ENCODE measurements at places on chromosomes 6 and 20.

DNA sequence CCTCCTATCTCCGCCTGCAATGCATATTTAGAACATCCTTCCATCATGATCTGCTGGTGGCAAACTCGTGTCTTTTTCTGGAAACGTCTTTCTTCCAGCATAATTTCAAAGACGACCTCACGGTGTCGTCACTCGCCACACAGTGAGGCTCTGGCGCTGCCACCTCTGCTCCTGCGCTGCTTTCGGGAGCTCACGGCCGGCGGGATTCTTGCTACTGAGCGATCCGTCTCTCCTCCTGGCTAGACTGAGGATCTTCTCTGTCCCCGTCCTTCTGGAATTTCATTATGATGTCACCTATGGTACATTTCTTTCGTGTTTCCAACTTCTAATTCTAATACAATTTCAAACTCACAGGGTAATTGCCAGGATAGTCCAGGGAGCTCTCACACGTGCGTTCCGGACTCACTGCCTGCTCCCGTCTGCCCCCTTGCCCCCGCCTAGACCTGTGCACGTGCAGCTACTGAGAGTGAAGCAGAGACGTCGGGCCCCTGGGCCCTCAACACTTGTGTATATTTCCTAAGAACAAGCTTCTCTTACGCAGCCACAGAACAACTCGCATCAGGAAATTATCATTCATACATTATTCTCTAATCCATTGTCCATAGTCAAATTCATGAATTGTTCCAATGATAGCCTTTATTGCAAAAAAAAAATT, 25.5 kb upstream of the HELZ2 start:
- no peak for DNase-seq

DNA sequence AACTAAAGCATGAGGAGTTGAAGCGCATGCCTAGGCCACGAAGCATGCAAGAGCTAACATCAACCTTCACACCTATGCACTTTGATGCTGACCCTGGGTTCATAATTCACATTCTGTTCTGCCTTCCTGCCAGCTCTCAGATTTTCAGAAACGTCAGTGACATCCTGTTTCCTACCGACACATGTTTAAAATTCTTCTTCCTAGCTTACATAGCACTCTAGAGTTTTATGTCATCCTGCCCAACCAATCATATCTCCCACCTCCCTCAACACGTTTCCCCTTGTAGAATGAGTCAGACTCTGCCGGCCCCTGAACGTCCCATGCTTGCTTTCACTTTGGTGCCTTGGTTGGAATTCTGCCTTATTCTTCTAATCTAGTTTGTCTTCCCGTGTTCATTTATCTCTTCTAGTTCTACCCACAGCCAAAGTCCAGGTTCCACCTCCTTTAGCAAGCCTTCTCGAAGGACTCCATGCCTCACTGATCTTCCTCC, 97.2 kb upstream of the MAP7 start:
- DNase-seq, result no peak

DNA sequence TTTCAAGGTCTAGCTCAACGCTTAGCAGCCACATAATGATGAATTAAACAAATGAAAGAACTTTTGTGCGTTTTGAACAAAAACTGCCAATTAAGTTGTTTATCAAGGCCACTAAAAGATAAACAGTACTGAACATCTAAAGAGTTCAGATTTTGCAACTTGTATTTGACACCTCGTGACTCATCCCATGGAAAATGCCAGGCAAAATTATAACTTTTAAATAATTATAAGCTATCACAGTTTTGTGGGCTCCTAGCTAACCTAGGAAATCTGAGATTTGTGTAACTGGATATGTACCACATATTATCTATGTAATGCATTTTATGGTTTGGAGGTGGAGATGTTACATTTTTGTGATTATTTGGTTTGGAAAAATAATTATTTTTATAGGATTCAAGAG, 9.6 kb upstream of the BAG2 start:
- no peak for DNase-seq

DNA sequence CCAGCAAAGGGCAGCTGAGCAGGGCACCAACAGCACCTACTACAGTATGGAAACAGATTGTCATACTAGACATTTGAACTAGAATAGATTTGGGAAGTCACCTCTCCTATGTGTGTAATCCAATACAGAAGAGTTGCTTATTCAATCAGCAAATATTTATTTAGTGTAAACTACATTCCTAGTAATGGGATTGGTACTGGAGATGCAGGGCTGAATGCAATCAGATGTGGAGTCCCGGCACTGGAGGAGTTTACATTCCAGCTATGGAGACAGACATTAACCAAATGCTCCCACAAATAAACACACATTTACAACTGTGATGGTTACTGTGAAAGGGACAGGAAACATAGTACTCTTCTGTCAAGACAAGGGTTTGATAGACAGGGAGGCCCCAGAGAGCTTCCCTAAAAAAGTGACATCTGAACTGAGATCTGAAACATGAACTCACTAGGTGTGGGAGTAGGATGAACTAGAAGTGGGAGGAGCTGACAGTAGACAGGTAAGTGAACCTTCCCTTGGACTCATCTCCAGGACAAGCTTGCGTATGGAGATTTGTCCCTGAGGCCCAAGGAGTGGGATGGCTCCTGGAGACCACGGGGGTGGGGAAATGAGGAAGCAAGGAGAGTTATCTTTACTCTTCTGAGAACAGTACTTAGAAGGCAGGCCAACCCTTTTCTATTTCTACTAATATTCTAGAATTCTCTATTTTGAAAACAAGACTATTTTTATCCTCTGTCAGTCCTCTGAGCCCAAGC, 420.5 kb downstream of the MAFB start:
- no peak for DNase-seq

DNA sequence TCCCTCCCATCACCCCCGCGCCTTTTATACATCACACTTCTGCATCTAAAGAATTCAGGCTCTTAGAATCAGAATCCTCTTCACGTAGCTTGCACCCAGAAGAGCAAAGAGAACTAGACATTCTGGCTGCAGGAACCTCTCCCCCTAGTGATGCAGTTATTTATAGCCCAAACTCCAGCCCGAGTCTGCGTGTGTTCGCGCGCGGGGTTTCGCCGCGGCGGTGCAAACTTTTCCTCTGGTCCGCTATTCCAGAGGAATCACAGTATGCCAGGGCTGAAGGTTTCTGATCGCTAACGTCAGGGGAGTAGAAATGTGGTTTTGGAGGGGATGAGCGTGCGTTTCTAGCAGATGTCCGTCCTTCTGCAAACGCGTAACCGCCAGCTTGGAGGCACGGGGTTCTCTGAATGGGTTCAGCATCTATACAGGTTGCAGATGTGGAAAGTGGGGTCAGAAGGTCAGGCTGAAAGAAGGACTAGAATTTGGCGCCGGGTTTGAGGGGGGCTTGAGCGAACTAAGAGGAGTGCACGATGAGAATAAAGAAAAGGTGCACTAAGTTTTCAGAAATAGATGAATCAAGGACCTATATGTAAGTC, 1.8 kb downstream of the EPHA7 start:
- DNase-seq, result no peak

- no peak for DNase-seq
These were observed 513.5 kb upstream of the JARID2 start for GRCh38 chr6:14732226-14732843.

- no peak for DNase-seq
These were observed 26.8 kb downstream of the ZBTB9 start for GRCh38 chr6:33481192-33481591.

DNA sequence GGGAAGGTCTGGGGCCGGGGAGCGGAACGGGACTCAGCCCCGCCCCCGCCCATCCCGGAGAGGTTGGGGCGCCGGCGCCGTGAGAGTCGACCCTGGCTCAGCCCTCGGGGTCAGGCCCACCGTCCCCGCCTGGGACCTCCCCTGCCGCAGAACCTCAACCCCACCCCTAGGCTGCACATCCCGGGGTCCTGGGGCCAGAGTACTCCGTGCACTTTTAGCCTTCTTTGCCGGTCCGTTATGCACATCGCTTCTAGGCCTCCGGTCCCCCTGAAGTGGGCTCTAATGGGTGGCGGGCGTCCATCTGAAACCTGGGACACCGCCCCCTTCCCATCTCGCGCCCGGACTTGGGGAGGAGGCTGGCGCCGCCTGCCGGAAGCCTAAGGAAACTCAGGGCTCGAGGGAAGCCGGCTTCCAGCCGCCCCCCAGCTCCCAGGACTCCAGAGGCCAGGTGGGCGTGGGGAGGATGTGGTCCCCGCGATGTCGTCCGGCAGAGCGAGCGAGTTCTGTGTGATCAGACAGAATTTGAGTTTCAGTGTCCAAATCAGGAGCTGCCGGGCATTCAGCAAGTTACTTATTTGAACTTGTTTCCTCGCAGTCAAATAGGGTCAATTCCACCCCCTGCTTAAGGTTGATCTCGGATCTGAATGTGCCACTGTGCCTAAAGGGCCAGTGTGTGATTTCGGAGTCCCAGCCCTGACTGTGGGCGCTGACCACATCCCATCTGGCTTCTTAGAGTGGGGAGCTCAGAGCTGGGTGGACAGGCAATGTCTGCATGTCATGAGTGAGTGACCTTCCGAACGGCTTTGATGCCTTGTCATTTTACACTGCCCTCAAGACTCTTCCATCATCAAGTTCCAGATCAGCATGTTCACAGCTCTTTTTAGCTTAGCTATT, 47.6 kb downstream of the CPXM1 start:
- no peak for DNase-seq

DNA sequence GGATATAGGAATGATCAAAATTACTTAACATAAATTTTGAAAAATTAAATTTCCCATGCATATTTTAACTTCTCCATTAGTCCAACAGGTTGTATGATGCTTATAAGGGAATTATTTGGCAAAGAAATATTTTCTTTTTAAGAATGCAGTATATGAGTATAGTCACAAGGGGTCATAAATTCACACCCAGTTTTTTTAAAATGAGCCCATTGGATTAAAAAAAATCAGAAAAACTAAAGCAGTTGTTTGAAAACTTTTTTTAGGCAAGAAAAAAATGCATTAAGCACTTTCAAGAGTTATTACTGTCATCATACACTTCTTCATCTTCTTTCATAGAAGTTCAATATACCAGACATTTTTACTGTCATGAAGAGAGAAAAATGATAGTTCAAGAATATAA, 404.2 kb upstream of the FLRT3 start:
- no peak for DNase-seq

GRCh38 chr6:35094183-35094582, 47.0 kb downstream of the TCP11 start:
- DNase-seq, result no peak

DNA sequence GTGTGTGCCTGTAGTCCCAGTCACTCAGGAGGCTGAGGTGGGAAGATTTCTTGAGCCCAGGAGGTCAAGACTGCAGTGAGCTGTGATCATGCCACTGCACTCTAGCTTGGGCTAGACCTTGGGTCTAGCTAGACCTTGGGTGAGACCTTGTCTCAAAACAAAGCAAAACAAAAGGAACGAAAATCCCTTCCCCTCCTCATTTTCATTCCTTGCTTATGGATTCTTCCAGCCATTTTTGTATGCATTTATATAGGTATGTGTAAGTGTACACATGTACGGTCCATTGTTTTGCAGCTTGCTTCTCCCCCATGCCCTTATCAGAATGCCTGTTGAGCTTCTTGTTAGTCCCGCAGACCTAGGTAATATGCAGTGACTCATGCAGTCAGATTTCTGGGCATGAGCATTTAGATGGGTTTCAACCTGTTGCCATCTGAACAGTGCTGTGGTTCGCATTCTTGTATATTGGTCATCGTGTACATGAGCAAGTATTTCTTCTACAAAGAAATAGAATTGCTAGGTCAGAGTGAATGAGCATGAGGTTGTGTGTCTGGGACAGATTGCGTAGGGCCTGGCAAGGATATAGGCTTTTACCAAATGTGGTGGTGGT, 73.2 kb downstream of the ATRN start:
- DNase-seq, result no peak

DNA sequence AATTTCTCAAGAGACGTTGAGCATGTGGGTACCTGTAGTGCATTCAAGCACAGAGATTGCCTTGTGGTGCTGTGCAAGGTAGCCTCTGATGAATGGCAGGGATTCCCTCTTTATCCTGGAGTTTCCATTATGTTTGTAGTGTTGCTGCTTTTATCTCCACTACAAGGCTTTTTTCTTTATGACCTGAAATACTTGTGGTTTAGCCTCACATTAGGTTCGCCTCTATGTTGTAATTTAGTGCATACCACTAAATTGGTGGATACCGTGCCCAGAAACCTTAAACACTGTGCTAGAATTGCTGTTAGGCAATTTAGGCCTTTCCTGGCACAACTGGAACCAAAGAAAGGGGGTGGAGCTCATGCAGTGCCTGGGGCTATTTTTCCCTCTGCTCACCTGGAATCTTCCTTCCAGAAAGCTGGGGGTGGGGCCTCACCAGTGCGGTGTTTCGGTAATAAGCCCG, 76.8 kb downstream of the NCOA7 start:
- DNase-seq, result no peak

All from memory B cell (primary cell).